ENCODE measurements at places on chromosomes 7 and 10. TPM values are rescaled to one million over a fixed set of nuclear protein-coding genes. Genes with fewer than 3 reads are reported as not detected.

GRCh38 chr7:47233996-47234395 is 347.9 kb downstream of the TNS3 start:
- DNase-seq, result no peak

The CXCL12 gene
- not detected for total RNA-seq

DNA sequence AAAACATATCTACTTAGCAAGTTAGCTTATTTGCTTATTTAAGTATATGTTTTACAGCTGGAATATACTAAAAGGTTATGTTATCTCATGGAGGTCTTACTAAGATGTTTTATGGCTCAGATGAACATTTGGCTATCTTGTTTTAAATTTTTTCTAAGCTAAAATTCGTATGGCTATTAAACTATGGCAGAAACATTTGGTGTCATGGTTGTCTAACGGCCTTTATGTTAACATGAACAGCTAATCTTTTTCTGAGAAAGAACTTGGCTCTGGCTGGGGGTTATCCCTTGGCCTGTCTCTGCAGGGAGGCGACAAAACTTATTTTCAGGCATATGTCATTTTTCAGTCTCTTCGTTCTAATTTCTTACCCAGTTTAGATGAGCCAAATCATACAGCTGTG is 101.5 kb upstream of the MTPN start:
- DNase-seq, result no peak

DNA sequence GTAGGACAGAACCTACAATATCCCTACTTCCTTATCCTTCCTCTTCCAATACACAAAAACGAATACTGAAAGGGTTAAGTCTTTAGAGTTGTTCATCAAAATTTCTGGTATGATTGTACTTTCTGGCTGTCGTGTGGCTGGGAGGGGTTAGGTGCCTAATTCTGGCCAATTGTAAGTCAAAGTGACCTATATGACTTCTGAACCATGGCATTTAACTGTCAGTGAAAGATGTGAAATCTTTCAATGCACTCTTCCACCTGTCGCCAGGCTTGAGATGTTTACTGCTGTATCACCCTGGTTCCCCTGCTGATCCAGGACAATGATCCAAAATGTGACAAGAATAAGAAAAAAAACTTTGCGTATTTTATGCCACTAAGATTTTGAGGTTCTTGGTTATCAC is 20.8 kb downstream of the EPC1 start:
- no peak for DNase-seq

DNA sequence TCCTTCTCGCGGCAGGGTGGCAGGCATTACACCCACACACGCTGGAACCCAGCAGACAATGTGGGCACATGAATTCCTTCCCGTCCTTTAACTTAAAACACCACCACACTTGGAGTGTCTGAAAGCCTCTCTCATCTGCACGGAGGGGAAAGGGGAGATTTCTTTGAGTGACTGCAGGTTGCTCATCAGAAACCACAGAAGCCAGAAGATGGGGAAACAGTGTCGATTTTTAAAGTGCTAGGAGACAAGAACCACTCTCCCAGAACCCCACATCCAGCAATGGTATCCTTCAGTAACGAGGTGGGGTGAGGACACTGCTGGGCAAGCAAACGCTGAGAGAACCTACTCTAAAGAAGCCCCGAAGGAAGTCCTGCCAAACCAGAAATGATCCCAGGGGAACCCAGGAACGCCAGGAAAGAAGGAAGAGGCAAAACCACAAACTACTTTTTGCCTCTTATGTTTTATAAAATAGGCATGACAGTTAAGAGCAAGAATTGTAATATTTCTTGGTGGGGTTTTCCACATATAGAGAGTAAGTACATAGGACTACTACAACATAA is 254.3 kb downstream of the ELFN1 start:
- no peak for DNase-seq

- no peak for DNase-seq
Measured at GRCh38 chr7:107100824-107101223, 56.3 kb downstream of the PRKAR2B start.

DNA sequence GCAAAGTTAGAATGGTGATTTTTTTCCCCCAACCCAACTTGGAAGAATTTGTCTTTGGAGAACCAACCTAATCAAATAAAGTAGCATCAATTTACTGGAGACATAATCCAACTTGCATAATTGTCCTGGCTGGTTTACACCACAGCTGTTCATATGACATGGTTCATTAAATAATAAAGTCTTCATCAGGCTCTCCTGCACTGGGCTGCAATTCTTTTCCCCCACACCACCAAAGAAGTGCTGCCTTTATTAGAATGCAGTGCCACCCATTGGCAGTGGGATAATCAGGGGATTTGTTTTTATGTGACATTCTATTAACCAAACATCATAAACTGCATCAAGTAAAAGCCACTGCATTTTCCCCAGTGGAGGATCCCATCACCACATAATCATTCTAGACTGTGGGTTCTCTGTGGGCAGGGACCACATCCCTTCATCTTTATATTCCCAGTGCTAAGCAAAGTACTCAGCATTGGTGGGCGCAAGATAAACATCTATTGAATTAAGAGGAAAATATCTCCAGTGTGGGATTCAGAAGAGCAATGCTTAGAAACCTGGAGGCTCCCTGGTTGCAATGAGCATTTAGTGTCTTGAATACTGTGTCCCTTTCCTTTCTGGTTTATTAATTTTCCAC is 322.0 kb downstream of the KCNMA1 start:
- no peak for DNase-seq

GRCh38 chr7:26441611-26442277 is 150.1 kb downstream of the SNX10 start:
- DNase-seq, result no peak

The LMOD2 gene
- not detected for total RNA-seq

The MXI1 gene
- total RNA-seq, result 19.8 TPM

DNA sequence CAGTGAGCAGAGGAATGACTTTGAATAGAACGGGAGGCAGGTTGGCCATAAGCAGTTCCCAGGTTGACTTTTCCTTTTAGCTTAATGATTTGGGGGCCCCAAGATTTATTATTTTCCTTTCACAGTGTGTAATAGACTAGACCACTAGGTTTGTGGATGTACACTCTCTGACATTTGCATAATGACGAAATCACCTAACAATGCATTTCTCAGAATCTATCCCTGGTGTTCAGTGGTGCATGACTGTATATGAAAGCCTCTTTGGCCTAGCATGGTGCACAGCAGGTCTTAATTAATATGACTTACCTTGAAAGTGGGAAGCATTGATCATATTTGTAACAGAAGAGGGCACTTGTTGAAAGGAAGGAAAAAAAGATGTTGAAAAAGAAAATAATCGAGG is 761.9 kb downstream of the TYW1 start:
- no peak for DNase-seq

DNA sequence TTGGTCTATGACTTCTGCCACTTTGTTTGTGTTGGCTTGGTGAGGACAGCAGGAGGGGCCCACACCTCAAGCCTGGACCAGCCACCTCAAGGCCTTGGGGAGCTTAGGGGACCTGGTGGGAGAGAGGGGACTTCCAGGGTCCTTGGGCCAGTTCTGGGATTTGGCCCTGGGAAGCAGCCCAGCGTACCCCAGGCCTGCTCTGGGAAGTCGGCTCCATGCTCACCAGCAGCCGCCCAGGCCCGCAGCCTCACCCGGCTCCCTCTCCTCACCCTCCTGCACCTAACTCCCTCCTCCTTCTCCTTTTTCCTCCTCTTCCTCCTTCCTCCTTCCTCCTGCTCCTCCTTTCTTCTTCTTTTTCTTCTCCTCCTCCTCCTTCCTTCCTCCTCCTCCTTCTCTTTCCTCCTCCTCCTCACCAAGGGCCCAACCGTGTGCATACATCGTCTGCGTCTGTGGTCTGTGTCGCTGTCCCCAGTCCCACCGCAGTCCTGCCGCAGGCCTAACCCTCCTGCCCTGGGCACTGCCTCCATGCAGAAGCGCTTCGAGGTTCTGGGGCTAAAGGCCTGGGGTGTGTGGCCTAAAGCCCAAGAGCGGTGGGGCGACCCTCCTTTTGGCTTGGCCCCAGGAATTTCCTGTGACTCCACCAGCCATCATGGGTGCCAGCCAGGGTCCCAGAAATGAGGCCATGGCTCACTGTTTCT is 5.3 kb downstream of the EN2 start:
- no peak for DNase-seq

The CALY gene
- total RNA-seq, result not detected

DNA sequence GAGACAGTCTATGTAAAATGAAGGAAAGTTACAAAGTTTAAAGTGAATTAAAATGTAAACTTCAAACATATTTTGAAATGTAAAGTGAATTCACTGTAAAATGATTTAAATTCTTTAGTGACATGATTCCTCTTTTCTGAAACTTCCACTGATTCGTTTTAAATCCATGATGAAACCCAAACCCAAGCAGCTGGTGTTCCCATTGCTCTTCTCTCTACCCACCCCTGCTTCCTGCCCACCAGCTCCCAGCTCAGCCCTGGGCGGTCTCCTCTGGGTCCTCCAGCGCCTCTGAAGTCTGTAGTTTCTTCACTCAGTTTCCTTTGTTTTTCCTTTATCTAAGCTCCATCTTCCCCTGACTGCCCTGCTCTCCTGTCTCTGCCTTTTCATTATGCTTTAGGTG is 175.9 kb downstream of the SNX10 start:
- no peak for DNase-seq

GRCh38 chr10:32961895-32962369 is 3.9 kb upstream of the ITGB1 start:
- DNase-seq, result peak; percentile 49

- peak; percentile 43 for DNase-seq
Measured at GRCh38 chr10:88439932-88440331, 143.2 kb downstream of the RNLS start.

Data from HT-29 (cell line).